ENCODE measurements at places on chromosomes 7 and 10. TPM values are rescaled to one million over a fixed set of nuclear protein-coding genes. Genes with fewer than 3 reads are reported as not detected.

GRCh38 chr7:412313-412710 is 107.3 kb downstream of the PDGFA start:
- H3K4me1 ChIP-seq, result no peaks in the 10 kb centered on the region
- DNase-seq, result no peak
- H3K27me3 ChIP-seq, result no peaks in the 10 kb centered on the region

- no peaks in the 10 kb centered on the region for H3K36me3 ChIP-seq
- DNase-seq, result no peak
- no peak overlapping the region for H3K27ac ChIP-seq
- no peaks in the 10 kb centered on the region for H3K4me1 ChIP-seq
- H3K4me3 ChIP-seq, result no peak overlapping the region
- H3K27me3 ChIP-seq, result no peaks in the 10 kb centered on the region
These were observed 8.2 kb upstream of the SGPL1 start for GRCh38 chr10:70807556-70807955.

- no peaks in the 10 kb centered on the region for H3K27me3 ChIP-seq
- no peak overlapping the region for H3K27ac ChIP-seq
- no peak overlapping the region for H3K4me3 ChIP-seq
- DNase-seq, result no peak
These were observed 52.1 kb upstream of the SLC29A3 start for GRCh38 chr10:71266918-71267442.

GRCh38 chr7:97016381-97017191 is 8.0 kb downstream of the DLX5 start:
- DNase-seq, result no peak
- H3K4me1 ChIP-seq, result no peaks in the 10 kb centered on the region
- H3K27ac ChIP-seq, result no peak overlapping the region
- H3K4me3 ChIP-seq, result no peak overlapping the region

GRCh38 chr10:117003336-117003735 is 1.7 kb downstream of the SHTN1 start:
- H3K27ac ChIP-seq, result no peak overlapping the region
- DNase-seq, result no peak
- H3K36me3 ChIP-seq, result no peaks in the 10 kb centered on the region

GRCh38 chr10:13396369-13396768 is 48.3 kb upstream of the SEPHS1 start:
- H3K4me3 ChIP-seq, result no peak overlapping the region
- no peak for DNase-seq
- no peaks in the 10 kb centered on the region for H3K4me1 ChIP-seq
- no peak overlapping the region for H3K27ac ChIP-seq

CHRM2 gene
- total RNA-seq, result not detected

NPFFR1 gene
- not detected for total RNA-seq

GRCh38 chr10:122468926-122469781 is 7.8 kb downstream of the HTRA1 start:
- H3K4me3 ChIP-seq, result no peak overlapping the region
- no peaks in the 10 kb centered on the region for H3K27me3 ChIP-seq
- no peaks in the 10 kb centered on the region for H3K36me3 ChIP-seq
- no peak for DNase-seq

CCL26 gene
- not detected for total RNA-seq

DNA sequence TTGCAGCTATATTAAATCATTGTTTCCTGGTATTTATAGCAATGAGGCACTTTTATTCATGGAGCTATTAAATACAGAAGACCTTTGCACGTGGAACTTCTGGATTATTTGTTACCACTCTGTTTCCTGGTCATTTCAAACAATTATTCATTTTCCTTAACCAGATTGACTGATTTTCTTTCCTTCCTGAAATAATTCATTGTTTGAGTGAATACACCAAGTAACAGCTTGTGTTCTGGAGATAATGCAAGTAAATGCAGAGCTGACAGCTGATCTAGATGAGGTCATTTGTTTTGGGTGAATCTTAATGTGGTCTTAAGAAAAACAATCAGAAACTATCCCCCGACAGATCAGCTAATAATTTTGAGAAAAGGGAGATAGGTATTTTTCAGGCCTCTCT is 497.7 kb downstream of the KIF20B start:
- H3K27me3 ChIP-seq, result no peaks in the 10 kb centered on the region
- H3K4me3 ChIP-seq, result no peak overlapping the region
- no peaks in the 10 kb centered on the region for H3K36me3 ChIP-seq
- no peaks in the 10 kb centered on the region for H3K4me1 ChIP-seq
- H3K27ac ChIP-seq, result no peak overlapping the region
- no peak for DNase-seq

- H3K36me3 ChIP-seq, result no peaks in the 10 kb centered on the region
- no peak overlapping the region for H3K4me3 ChIP-seq
- no peak overlapping the region for H3K27ac ChIP-seq
These were observed 180.3 kb downstream of the NPSR1 start for GRCh38 chr7:34838329-34838728.

- peaks cover 4% of the 10 kb centered on the region for H3K36me3 ChIP-seq
- no peak for DNase-seq
- no peaks in the 10 kb centered on the region for H3K4me1 ChIP-seq
- H3K27ac ChIP-seq, result no peak overlapping the region
These were observed 25.9 kb downstream of the TAX1BP1 start for GRCh38 chr7:27765841-27766240.

DNA sequence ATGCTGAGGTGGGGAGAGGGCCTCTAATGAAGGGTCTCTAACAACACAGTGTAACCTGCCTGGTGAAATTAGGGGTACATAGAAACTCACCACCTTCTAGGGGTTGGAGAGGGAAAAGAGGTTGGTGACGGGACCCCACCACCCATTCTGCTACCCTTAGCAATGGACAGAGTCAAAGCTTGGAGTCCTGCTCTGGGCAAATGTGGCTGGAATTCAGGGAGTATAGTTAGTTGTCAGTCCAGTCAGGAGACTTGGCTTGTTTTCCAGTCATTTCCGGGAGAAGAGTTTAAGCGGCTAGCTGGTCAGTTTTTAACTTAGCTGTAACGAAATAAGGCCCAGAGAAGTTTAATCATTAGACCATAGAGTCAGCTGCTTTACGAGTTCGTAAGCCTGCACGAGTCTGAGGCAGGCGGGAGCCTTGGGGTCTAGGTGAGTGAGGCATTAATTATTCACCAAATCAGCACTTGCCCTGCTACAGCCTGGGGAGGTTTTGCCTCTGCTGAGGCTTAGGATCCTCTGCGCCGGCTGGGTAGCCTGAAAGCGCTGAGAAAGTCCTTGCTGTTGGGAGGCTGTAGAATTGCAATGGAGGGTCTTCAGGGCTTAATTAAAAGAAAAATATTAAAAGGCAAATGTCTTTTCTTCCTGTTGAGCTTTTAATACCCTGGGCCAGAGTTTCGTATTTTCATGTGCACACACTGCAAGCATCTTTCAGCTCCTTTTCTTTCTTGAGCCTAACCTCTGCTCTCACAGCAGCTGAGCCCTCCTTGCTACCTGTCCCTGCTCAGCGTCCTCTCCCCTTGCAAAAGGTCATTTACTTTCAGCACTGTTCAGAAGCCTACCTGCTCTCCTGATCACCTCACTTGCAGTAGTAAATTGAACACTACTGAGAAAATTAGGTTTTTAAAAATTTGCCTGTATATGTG is 1.5 kb upstream of the LAMB1 start:
- no peak for DNase-seq
- no peak overlapping the region for H3K27ac ChIP-seq
- no peak overlapping the region for H3K4me3 ChIP-seq
- no peaks in the 10 kb centered on the region for H3K36me3 ChIP-seq

DNA sequence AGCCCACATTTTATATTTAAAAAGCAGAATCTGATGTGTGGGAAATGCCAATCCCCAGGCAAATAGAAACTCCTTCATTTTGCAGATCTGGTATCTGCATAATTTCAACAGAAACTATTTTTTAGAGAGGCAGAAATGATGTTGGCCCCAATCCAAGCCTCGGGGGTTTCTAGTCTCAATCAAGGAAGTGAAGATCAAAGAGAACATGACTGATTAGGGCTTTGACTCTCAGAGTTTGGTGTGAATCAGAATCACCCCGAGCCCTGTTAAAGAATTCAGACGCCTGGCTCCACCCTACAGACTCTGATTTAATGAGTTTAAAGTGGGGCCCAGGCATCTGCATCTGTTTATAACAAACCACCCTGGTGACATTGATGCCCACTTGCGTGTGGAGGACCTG is 36.7 kb upstream of the UBE2H start:
- peaks cover 6% of the 10 kb centered on the region for H3K4me1 ChIP-seq
- H3K36me3 ChIP-seq, result no peaks in the 10 kb centered on the region
- H3K4me3 ChIP-seq, result no peak overlapping the region
- no peaks in the 10 kb centered on the region for H3K27me3 ChIP-seq

GRCh38 chr7:123977081-123977480 is 52.0 kb downstream of the SPAM1 start:
- no peak for DNase-seq
- H3K4me1 ChIP-seq, result no peaks in the 10 kb centered on the region
- H3K36me3 ChIP-seq, result no peaks in the 10 kb centered on the region
- no peak overlapping the region for H3K27ac ChIP-seq
- H3K4me3 ChIP-seq, result no peak overlapping the region
- no peaks in the 10 kb centered on the region for H3K27me3 ChIP-seq
